ENCODE measurements at places on chromosomes 13 and 19.

GRCh38 chr13:46486270-46486669, 66.7 kb upstream of the LRCH1 start:
- DNase-seq, result no peak

GRCh38 chr13:38687246-38688229, 661 bp downstream of the FREM2 start:
- DNase-seq, result no peak

- DNase-seq, result no peak
Measured at GRCh38 chr19:46954502-46954992, 65.1 kb upstream of the NPAS1 start.

GRCh38 chr13:85543144-85543543, 256.1 kb downstream of the SLITRK6 start:
- no peak for DNase-seq

DNA sequence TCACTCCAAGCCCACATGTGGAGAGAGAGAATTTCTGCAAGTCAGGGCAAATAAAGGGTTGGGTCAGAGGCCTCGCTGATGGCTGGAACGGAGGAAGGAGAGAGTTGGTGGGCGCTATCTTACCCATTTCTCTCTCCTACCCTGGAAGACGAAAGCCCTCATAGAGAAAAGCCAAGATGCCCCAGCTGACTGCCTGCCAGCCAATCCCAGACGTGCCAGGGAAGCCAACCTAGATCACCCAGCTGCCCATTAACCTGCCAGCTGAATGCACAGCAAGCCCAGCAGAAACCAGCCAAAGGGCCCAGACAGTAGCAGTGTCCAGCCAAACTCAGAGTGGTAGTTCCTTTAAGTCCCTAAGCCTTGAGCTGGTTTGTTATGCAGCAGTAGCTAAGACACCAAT, 167.0 kb upstream of the ZNF507 start:
- no peak for DNase-seq

Measured in NCI-H748 treated with DMSO at 0.1 percent for 48 hours (cell line).